ENCODE measurements at places on chromosomes 3 and 15.

DNA sequence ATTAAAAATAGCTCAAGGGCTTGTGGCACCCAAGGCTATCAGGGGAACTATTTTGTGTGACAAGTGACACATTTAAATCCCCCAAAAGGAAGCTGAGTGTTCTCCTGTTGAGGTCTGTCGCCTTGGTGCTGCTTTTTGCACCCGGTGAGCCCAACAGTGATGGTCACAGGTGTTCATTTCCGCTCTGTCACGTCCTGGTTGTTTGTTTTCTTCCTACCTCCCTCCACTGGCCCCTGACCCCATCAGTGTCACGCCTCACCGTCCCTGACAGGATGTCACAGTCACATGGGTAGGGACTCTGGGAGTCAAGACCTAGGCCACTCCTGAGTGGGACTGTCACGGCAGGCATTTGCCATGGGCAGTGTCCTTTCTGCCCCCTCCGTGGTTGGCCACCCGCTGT lies 11.2 kb downstream of the SLCO3A1 start:
- no peak for DNase-seq

- no peak for DNase-seq
Measured at GRCh38 chr15:41919954-41920538, 26.2 kb upstream of the SPTBN5 start.

DNA sequence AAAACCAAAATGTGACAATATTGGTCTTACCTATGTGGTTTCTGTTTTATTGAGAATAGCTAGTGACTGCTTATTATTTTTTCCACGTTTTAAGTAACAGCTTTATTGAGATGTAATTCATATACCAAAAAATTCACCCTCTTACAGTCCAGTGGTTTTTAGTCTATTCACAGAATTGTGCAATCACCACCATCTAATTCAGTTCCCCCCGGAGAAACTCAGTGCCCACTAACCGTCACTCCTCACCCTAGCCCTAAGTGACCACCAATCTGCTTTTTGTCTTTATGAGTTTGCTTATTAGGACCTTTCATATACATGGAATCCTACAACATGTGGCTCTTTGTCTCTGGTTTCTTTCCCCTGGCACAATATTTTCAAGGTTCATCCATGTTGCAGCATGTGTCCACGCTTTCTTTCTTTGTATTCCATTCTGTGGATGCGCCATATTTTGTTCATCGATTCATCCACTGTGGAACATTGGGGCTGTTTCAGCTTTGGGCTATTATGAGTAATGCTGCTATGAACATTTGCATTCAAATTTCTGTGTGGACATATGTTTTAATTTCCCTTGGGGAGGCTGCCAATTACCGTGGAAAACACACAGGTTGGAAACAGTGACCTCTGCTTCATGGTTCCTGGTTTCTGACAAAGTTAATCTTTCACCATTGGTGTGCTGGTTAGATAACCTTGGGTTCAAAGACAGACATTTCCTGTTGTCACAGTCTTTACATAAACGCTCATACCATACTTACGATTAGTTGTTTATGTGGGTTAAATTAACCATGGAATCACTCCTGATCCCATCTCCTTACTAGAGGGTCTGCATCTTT lies 3.2 kb upstream of the BCL2L10 start:
- DNase-seq = no peak

- no peak for DNase-seq
Measured at GRCh38 chr3:63390710-63391230, 112.7 kb downstream of the SYNPR start.

- no peak for DNase-seq
Measured at GRCh38 chr3:185878920-185879319, 54.1 kb upstream of the IGF2BP2 start.

DNA sequence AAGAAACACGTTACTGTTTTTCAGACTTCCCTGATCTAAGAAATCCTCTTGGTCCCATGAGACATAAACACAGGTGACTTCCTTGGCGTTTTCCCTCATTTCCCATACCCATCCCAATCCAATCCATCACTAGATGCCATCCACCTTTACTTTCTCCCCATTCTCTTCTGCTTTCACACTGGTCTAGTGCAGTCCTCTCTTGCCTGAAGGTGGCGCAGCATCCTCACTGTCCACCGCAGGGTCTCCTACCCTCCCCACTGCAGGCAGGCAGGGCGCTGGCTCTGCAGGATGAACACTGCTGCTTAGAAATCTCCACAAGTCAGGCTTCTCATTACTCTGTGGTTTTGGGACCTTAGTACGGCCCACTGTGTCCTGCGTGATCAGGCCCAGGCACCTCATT lies 58.2 kb downstream of the RAB7A start:
- no peak for DNase-seq

- DNase-seq = no peak
Measured at GRCh38 chr3:15633766-15634598, 32.4 kb downstream of the BTD start.

GRCh38 chr3:25438791-25439555 lies 10.9 kb downstream of the RARB start:
- DNase-seq = no peak

- no peak for DNase-seq
Measured at GRCh38 chr15:84752195-84752594, 3.8 kb downstream of the ZNF592 start.

GRCh38 chr15:87401973-87402372 lies 854.6 kb downstream of the NTRK3 start:
- DNase-seq = no peak

DNA sequence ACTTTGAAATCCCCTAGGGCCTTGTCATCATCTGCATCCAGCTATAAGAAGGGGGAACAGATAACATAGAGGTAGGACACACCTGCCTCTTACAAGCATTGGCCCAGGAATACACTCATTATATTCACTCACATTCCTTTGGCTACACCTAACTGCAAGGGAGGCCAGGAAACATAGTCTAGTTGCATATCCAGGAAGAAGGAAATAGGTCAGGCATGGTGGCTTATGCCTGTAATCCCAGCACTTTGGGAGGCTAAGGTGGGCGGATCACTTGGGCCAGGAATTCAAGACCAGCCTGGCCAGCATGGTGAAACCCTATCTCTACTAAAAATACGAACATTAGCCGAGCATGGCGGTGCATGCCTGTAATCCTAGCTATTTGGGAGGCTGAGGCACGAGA lies 48.8 kb downstream of the GTPBP8 start:
- no peak for DNase-seq

DNA sequence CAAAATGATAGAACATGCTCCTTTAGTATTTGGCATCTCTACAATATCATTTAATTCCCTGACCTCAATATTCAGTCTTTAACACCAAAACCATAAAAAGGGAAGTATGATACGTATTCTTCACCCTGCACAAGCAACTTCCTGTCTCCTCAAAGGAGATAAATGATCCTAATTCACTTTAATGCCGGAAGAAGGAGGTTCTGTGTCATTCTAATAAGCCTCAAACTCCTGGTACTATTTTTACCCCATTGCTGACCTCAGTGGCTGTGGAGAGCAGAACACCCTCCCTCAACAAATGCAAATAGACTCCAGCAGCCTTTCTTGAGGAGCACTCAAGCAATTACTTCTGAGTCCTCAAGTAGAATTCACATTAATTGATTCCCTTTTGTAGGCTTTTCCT lies 173.3 kb downstream of the TMEM108 start:
- no peak for DNase-seq

DNA sequence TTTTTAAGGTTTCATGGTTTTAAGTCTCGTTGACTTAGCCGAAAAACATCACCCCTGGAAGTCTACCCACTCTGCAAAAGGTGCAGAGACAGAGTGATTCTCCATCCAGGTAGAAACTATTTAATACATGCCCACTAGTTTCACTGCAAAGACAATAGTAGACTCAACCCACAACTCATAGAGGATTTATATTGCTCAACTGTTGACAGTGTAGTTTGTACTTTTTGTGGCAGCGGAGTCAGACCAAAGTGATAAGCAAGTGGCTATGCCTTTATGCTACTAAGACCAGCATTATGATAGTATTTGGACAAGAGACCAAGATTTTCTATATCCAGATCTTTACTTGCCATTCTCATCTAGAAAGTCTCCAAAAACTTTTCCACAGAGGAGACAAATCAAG lies 98.8 kb upstream of the ZBTB20 start:
- DNase-seq = no peak

DNA sequence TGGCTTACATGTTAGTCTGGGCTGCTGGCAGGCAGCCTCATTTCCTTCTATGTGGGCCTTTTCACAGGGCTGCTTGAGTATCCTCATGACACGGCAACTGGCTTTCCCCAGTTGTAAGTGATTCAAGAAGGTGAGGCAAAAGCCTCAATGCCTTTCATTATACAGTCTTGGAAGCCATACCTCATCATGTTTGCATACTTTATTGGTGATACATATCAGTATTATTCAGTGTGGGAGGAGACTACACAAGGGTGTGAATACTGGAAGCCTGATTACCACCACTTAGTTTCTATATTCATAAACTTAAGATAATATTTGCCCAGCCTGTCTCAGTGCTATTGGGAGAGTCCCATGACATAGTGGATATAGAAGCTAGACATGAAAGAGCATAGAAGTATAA lies 346.8 kb downstream of the SOX2 start:
- DNase-seq = no peak

DNA sequence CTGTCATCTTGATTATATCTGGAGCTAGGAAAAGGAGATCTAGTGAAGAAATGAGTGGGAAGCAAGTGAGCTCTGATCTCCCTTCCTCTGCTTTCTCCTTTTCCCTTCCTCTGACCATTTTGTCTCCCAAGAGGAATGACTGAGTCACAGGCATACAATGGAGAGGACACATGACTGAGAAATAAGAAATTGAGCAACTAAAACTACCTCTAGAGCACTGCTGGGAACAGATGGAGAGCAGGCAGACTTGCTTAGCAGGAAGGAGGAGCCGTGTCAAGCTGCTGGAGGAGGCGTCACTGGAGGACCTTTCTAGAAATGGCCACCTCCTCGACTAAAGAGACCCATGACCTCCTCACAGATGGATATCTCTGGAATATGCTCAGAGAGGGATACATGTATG lies 66.9 kb upstream of the MYO5C start:
- no peak for DNase-seq

- DNase-seq = no peak
Measured at GRCh38 chr3:4406746-4407568, 60.1 kb downstream of the SUMF1 start.

DNA sequence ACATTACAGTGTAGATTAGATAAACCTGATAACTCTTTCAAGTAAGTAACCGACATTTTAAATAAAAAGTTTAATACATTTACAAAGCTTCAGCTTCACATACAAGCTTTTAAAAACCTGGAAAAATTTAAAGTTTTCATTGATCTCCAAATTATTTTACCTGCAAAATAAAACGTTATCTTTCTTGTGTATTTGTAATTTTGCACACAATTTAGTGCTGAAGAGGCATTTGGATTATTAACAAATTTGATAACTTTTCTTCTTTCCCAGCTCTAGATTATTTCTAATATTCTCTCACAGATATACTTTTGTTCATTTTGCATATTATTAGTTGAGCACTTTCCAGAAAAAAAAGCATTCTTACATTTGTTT lies 24.2 kb upstream of the MBNL1 start:
- no peak for DNase-seq

- DNase-seq = no peak
Measured at GRCh38 chr3:155702745-155703591, 41.9 kb downstream of the PLCH1 start.

- no peak for DNase-seq
Measured at GRCh38 chr3:36295296-36295695, 85.0 kb upstream of the STAC start.

GRCh38 chr3:195101927-195102608 lies 168.9 kb downstream of the XXYLT1 start:
- DNase-seq = no peak

- DNase-seq = no peak
Measured at GRCh38 chr3:4547799-4548198, 54.7 kb downstream of the ITPR1 start.

DNA sequence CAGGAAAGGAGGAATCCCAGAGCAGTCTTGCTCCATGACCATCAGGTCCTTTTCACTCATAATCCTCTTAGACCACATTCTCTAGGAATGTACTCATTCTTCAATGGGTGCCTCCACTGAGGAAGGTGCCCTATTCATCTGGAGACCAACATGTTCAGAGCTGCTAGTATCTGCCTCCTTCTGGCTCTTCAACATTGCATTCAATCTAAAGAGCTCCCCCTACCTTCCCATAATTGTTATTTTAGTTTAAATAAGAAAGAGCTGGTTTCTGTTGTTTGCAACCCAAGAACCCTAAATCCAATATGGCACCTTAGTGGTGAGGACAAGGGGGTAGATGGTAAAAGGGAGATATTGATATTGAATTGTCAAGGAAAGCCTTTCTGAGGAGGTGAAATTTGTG lies 67.6 kb downstream of the SCN11A start:
- DNase-seq = no peak

- no peak for DNase-seq
Measured at GRCh38 chr3:59535791-59536221, 486.0 kb upstream of the CFAP20DC start.

- no peak for DNase-seq
Measured at GRCh38 chr3:134369861-134370596, 4.2 kb downstream of the AMOTL2 start.

GRCh38 chr3:141440942-141441341 lies 45.9 kb upstream of the RASA2 start:
- DNase-seq = no peak

DNA sequence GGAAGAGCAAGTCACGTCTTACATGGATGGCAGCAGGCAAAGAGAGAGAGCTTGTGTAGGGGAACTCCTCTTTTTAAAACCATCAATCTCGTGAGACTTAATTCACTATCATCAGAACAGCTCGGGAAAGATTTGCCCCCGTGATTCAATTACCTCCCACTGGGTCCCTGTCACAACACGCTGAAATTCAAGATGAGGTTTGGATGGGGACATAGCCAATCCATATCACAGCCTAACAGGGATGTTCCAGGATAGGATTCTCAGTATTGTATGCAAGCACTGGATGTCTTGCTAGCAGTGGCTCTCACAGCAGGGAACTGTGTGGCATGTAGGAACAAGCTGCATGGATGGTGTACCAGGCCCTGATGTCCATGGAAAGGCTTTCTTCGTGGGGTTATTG lies 47.8 kb upstream of the SLC24A5 start:
- DNase-seq = no peak

- DNase-seq = no peak
Measured at GRCh38 chr3:160010578-160010977, 21.9 kb downstream of the IL12A start.

All from esophagus squamous epithelium (tissue), 5 donors.